ENCODE measurements at places on chromosomes 7 and 10.

DNA sequence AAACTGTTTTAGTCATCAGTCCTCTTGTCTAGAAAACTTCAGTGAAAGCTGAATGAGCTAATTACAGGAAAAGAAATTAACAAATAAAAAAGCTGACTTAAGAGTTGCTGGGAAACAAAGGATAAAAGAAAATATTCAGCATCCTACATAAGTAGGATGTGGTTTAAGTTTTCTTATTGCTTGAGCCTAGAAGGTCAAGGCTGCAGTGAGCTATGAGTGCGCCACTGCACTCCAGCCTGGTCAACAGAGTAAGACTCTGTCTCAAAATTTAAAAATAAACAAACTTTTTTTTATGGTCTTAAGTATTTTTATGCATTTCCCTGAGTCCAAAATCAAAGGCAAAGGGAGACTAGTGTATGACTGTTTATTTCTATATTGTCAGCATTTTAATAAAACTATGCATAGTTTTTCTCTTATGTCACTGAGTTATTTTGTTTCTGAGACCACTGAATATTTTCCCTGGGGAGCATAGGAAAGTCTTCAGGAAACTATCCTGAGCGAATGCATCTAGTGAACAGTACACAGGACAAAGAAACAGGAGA lies 40.0 kb upstream of the LRRN3 start:
- DNase-seq = no peak

- no peak for DNase-seq
Observed at GRCh38 chr10:108319434-108320222, 1155.1 kb upstream of the SORCS1 start.

DNA sequence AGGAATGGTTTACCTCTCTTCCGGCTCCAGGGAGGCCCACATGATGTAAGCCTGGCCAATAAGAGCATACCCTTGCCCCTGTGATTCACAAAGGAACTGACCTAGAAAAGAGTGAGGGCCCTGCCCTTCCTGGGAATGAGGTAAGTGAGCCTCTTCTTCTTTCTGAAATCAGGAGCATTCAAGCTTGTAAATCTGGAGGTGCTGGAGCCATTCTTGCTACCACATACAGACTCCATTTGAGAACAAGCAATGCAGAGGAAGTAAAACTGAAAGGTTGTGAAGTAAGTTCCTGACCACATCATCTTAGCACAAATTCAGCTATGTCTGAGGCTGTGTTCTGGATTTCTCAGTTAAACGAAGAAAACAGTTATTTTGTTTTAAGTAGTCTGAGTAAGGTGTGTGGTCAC lies 132.2 kb downstream of the CD36 start:
- DNase-seq = no peak

GRCh38 chr7:99949645-99950228 lies 20.3 kb upstream of the GJC3 start:
- DNase-seq = peak; percentile 26

GRCh38 chr10:93406364-93407145 lies 75.6 kb downstream of the MYOF start:
- no peak for DNase-seq

DNA sequence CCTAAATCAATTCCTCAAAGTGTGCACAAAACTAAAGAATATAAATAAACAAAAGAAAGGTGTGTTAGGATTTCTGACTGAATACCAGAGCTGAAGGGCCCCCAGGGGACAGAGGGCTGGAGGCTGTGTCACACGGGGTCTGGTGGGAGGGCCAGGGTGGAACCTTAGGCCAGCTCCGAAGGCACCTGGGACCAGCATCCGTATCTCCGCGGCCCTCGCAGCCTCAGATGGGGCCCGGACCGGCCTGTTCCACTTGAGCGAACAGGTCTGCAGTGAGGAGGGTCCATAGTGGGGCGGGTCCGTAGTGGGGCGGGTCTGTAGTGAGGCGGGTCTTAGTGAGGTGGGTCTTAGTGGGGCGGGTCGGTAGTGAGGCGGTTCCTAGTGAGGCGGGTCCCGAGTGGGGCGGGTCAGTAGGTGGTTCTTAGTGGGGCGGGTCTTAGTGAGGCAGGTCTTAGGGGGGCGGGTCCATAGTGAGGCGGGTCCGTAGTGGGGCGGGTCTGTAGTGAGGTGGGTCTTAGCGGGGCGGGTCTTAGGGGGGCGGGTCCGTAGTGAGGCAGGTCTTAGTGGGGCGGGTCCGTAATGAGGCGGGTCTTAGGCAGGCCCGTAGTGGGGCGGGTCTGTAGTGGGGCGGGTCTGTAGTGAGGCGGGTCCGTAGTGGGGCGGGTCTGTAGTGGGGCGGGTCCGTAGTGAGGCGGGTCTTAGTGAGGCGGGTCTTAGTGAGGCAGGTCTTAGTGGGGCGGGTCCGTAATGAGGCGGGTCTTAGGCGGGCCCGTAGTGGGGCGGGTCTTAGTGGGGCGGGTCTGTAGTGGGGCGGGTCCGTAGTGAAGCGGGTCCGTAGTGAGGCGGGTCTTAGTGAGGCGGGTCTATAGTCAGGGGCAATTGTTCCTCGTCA lies 15.1 kb downstream of the GPR146 start:
- DNase-seq = peak; percentile 27

DNA sequence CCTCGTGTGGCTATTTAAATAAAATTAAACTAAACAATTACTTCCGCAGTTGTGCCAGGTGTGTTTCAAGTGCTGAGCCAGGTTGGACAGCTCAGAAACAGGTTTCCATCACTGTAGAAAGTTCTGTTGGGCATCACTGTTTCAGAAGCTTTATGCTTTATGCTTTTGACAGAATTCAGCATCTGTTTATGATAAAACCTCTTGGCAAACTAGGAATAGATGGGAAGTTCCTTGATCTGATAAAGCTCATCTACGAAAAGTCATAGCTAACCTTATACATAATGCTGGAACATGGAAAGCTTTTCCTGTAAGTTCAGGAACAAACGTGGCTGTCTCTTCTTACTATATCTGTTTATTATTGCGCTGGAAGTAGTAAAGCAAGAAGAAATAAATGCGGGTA lies 143.4 kb downstream of the DOCK1 start:
- DNase-seq = no peak

GRCh38 chr7:10355816-10356215 lies 617.9 kb upstream of the PHF14 start:
- no peak for DNase-seq
